ENCODE measurements at places on chromosomes 16 and 17.

- DNase-seq: no peak
Observed at GRCh38 chr17:61461586-61461966, 9.4 kb downstream of the TBX4 start.

- DNase-seq: peak; percentile 98
Observed at GRCh38 chr17:75515496-75516254, at the start of gene CASKIN2. TSS of gene CASKIN2 (minus strand) at chr17:75515537. CDS start at chr17:75513804, 1,733 bp downstream.

DNA sequence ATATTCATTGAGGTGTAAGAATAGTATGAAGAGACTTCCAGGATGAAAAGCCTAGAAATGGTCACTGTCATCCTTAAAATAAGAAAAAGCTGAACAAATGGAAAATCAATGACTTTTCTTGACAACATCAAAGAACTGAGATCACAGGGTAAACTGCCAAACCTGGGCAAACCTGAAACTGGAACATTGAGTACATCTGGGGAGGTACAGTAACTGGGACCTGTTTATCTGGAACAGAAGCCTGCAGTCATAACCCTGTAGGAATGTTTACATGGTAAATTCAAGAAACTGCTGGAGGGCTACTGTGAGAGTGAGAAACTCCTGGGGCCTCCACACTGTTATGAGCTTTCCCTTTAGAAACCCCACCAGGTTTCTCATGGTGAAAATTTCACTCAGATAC is 130.1 kb upstream of the PIRT start:
- DNase-seq: no peak

DNA sequence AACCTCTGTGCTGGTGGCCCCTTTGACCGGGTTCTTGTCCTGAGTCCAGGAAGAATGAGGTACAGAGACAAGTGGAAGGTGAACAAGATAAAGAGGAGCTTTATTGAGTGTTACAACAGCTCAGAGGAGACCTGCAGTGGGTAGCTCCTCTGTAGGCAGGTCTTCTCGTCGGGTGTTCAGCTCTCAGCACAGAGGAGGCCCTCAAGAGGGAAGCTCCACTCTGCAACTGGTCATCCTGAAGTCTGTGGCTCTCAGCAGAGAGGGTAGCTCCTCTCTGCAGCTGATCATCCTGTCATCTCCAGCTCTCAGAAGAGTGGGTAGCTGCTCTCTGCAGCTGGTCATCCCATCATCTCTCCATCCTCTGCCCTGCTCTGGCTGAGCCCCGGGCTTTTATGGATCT is 39.7 kb downstream of the SCPEP1 start:
- no peak for DNase-seq

DNA sequence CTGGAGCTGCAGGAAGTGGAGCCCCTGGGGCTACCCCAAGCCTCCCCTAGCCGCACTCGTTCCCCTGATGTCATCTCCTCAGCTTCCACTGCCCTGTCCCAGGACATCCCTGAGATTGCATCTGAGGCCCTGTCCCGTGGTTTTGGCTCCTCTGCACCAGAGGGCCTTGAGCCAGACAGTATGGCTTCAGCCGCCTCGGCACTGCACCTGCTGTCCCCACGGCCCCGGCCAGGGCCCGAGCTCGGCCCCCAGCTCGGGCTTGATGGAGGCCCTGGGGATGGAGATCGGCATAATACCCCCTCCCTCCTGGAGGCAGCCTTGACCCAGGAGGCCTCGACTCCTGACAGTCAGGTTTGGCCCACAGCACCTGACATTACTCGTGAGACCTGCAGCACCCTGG is 4.1 kb upstream of the NRN1L start:
- no peak for DNase-seq

- DNase-seq: no peak
Observed at GRCh38 chr16:1650131-1650530, 27.9 kb upstream of the JPT2 start.

GRCh38 chr16:80982646-80983045 is 24.0 kb downstream of the CMC2 start:
- no peak for DNase-seq

- DNase-seq: peak; percentile 27
Observed at GRCh38 chr17:42618442-42619150, 9.1 kb downstream of the TUBG1 start.

- DNase-seq: no peak
Observed at GRCh38 chr17:48294020-48294805, 135.8 kb downstream of the SKAP1 start.

DNA sequence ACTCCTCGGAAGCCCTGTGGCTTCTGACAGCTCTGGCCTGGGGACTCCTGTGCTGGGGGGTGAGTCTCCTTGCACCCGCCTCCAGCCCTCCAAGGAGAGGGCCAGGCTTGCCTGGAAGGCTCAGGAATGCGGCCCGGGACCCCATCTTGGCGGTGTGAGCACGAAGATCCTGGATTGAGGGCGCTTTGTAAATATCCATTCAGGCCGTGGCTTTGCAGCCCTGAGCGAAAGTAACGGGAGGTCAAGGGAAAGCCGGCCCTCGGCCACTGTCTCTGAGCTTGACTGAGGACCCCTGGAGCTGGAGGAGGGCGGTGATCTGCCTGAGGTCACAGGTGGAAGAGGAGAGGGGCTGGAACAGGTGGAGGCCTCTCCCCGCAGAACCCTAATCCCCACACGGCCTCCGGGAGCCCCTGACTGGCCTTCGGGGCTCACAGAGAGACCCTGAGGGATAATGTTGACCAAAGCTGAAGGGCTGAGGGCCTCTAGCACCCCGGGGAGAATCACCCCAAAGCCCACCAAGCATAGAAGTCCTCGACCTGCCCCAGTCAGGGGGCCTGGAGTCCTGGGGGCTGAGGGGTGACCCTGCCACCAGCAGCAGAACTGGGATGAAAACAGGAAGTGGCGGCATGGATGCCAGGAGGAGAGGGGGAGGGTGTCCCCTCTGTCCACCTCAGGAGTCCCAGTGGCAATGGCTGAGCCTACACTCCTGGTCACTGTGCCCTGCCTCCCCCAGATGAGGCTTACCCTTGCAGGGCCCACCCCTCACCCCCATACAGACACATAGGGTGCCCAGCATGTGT is 8.3 kb upstream of the RASD1 start:
- peak; percentile 76 for DNase-seq

Measured in posterior cingulate gyrus (tissue), 11 donors.